ENCODE measurements at places on chromosomes 7 and 10.

GRCh38 chr10:112887968-112888367 is 62.1 kb upstream of the TCF7L2 start:
- no peak for DNase-seq

DNA sequence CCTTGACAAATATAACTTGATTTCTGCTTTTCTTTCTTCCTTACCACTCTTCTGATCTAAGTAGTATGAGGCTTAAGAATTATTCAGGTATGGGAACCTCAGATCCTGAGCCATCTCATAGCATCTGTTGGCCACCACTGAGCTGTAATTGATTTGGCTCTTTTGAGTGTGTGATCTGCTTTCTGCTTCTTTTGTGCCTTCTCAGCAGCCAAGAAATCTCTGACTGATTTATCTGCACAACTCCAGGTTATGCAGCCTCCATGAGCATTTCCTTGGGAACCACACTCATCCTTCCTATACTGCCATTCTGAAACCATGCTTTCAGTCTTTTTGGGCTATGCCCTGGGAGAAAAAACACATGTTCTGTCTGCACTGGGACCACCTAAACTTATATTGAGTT is 178.0 kb upstream of the FAM3C start:
- DNase-seq, result no peak

- DNase-seq, result no peak
Observed at GRCh38 chr10:132655735-132656134, 118.1 kb downstream of the INPP5A start.

DNA sequence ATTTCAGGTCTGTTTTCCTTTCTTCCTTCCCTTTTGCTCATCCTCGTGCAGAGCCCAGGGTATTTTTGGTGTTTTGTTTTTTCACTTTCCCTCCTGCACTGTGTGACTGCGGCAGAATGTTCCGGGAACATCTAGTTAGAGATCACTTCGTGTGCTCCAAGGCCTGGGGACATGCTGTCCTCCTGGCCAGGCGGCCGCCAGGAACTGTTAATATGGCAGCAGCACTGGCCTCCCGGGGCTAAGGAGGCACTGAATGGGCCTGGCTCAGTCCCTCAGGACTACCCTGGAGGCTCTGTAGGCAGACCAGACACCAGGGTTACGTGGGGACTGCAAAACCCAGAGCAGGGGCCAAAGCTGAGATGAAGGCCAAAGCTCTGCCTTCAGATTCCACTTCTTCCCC is 43.1 kb upstream of the TCF7L2 start:
- DNase-seq, result no peak

GRCh38 chr10:63320683-63321082 is 145.1 kb downstream of the JMJD1C start:
- DNase-seq, result no peak

GRCh38 chr7:127943541-127944521 is 87.4 kb downstream of the LRRC4 start:
- DNase-seq, result peak; percentile 58

DNA sequence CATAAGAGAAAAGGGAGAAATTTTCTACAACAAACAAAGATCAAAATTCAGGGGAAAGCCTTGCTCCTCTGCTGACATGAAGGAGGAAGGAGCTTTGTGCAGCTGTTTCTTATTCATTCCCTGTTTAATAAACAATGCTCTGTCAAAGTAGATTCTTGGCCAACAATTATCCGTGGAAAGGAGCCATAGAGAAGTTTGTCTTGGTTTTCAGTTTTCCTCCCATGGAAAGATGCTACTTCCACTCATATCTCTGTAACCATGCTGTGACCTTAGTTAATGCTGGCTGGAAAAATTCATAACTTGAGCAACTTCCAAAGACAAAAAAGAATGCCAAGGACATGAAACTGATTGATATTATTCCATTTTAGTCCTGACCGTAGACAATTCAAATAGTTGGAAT is 8.1 kb downstream of the DDC start:
- DNase-seq, result peak; percentile 17
